ENCODE measurements at places on chromosomes 11 and 22.

- no peak for DNase-seq
Measured at GRCh38 chr11:68052137-68052873, 13.5 kb downstream of the TCIRG1 start.

GRCh38 chr22:37260901-37261336, 16.9 kb upstream of the RAC2 start:
- DNase-seq, result no peak

DNA sequence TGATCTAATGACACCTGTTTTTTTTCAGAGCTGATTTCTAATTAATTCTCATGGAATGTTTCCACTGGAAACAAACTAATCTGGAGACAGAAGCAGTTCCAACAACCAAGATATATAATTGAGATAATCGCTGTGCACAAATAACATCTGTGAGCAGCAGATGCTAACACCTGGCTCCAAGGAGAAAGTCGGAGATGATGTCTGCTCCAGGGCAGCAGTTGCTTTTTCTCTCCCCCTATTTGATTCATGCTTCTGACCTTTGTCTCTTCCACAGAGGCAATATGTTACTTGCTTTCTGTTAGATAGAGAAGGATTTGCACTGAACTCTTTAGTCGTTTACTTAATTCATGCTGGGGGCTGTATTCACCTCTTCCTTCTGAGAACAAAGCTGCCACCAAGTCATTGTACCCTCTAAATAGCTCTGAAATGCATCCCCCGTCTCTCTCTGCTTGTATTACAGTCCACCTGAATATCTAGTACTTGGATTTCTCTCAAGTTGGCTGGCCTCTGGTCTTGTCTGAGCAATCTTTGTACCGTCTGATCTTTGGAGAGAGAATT, 187.4 kb downstream of the MYO18B start:
- no peak for DNase-seq

DNA sequence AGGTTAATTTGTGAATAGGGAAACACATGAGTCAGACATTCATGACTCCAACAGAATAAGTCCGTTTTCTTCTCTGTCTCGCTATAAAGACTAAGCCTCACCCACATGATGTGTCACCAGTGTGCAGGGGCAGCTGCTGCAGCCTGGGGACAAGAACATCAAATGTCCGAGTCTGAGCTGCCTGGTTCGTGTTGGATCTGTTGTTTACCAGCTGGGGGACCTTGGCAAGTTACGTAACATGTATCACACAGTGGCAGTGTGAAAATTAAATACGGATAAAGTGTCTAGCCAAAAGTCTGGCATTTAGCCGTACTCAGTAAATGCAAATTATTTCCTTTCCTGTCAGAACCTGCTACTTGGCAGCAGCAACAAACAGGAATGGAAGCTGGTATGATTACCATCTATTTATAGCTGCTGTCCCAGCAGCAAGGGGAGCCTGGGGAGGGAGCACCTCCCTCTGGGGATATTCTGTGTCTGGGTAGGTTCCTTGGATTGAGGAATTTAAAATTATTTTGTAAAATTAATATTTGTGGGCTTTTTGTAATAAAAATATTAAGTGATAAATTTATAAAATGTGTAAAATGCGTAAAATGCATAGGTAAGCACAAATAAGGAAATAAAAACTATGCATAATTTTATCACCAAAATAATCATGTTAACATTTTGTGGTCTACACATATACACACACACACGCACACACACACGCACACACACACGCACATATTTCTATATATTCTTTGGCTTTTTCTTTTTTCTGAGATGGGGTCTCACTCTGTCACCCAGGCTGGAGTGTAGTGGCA, 1.3 kb upstream of the CLDN25 start:
- DNase-seq, result no peak

GRCh38 chr11:31340903-31341572, 28.5 kb downstream of the DCDC1 start:
- no peak for DNase-seq

DNA sequence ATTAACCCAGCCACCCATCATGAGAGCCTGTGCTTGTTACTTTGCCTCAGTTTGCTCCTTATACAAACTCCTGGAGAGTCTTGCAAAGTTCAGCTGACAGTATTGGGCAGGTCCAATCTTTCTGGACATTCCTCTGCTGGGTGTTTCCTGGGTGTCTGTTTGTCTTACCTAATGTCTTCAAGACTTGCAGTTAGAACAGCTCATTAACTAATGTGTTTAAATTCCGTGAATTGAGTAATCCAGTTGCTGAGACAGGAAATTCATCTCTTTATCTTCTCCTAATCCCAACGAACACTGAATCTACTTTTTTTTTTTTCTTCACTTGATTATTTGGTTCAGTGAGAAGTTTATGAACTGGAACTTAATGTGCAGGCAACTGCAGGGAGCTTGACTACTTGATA, 20.6 kb downstream of the BCO2 start:
- DNase-seq, result no peak

DNA sequence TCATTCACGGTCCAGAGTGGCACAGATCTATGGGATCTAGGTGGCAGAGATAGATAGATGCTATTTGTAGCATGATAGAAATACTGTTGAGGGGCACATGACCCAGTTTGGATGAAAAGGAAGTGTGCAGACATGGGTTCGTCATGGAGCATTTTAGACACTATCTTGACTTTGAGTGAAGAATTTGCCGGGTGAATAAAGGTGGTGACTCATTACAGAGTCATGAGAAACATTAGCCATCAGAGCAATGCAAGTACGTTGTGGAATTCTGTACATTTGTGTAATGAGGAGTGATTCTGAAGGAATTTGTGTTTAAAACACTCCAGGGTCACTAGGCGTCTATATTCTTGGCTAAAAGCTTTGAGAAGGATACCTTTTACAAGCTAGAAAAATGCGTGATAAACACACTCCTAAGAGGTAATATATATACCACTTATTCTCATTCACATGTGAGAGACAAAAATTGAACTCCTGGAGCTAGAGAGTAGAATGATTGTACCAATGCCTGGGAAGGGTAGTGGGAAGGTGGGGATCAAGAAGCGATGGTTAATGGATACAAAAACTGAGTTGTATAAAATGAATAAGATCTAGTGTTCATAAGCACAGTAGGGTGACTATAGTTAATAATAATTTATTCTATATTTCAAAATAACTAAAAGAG, 593.7 kb upstream of the LUZP2 start:
- DNase-seq, result no peak
